ENCODE measurements at places on chromosomes 6 and 20. TPM values are rescaled to one million over a fixed set of nuclear protein-coding genes. Genes with fewer than 3 reads are reported as not detected.

The ME1 gene
- total RNA-seq, result 16.7 TPM

The WFDC5 gene
- not detected for total RNA-seq

The CCM2L gene
- total RNA-seq, result not detected

The CDH4 gene
- 25.0 TPM for total RNA-seq

DNA sequence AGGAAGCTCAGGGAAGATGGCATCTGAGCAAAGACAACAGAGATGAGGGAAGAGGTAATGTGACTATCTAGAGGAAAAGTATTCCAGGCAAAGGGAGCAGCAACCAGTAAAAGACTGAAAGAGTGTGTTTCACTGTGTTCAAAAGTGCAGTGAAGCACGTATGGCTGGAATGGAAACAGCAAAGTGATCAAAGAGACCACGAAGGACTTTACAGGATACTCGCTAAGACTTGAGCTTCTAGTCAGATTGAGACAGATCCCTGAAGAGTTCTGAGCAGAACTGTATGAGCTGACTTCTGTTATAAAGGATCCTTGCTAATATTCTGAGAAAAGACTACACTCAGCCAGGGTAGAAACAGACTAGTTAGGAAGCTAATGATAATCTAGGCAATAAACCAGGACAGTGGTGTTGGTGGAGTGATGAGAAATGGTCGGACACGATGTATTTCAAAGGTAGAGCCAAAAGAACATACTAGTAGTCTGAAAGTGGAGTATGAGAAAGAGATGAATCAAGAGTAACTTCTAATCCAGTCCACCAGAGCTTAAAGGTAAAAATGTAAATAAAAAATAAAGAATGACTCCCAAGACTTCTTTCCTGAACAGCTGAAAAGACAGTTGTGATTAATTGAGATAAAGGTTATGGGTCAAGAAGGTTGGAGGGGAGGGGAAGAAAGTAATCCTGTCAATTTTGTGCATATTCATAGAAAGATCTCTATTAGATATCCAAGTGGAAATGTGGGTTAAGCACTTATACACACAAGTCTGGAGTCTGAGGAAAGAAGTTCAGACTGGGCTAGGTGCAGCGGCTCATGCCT is 14.2 kb downstream of the SEC63 start:
- H3K4me1 ChIP-seq, result peaks cover 33% of the 10 kb centered on the region
- peaks cover 21% of the 10 kb centered on the region for H3K36me3 ChIP-seq
- no peaks in the 10 kb centered on the region for H3K27me3 ChIP-seq
- no peak for DNase-seq
- H3K27ac ChIP-seq, result no peak overlapping the region

- H3K4me3 ChIP-seq, result no peak overlapping the region
- no peaks in the 10 kb centered on the region for H3K27me3 ChIP-seq
- H3K4me1 ChIP-seq, result no peaks in the 10 kb centered on the region
- peaks cover 94% of the 10 kb centered on the region for H3K36me3 ChIP-seq
- no peak overlapping the region for H3K27ac ChIP-seq
These were observed 7.0 kb downstream of the ZGPAT start for GRCh38 chr20:63714858-63715257.

GRCh38 chr6:133099573-133099972 is 141.6 kb upstream of the EYA4 start:
- no peaks in the 10 kb centered on the region for H3K4me1 ChIP-seq
- H3K36me3 ChIP-seq, result no peaks in the 10 kb centered on the region
- no peak overlapping the region for H3K4me3 ChIP-seq
- DNase-seq, result peak; percentile 38
- H3K27me3 ChIP-seq, result peaks cover 86% of the 10 kb centered on the region

DNA sequence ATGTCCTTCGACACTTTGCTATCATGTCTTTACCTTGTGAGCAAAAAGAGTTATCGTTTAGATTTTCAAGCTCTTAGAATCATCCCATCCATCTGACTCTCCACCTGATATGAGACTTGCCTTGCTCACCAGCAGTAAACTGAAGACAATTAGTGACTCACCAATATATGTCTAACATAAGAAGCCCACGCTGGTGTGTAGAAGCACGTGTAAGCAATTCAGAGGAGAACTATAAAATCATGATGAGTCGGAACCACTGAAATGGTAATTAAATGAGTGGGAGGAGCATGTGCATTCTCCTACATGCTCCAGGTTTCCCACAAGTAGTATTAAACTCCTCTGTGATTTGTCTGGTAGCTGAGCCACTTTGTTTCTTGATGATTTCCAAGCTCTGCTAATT is 181.6 kb upstream of the RNF217 start:
- DNase-seq, result peak; percentile 14
- no peaks in the 10 kb centered on the region for H3K4me1 ChIP-seq
- H3K4me3 ChIP-seq, result no peak overlapping the region
- no peaks in the 10 kb centered on the region for H3K27me3 ChIP-seq
- no peak overlapping the region for H3K27ac ChIP-seq

Measured in MCF 10A (cell line).